ENCODE measurements at places on chromosomes 12 and 14. TPM values are rescaled to one million over a fixed set of nuclear protein-coding genes. Genes with fewer than 3 reads are reported as not detected.

- DNase-seq: no peak
Observed at GRCh38 chr14:95993768-95994592, 45.2 kb upstream of the C14orf132 start.

DNA sequence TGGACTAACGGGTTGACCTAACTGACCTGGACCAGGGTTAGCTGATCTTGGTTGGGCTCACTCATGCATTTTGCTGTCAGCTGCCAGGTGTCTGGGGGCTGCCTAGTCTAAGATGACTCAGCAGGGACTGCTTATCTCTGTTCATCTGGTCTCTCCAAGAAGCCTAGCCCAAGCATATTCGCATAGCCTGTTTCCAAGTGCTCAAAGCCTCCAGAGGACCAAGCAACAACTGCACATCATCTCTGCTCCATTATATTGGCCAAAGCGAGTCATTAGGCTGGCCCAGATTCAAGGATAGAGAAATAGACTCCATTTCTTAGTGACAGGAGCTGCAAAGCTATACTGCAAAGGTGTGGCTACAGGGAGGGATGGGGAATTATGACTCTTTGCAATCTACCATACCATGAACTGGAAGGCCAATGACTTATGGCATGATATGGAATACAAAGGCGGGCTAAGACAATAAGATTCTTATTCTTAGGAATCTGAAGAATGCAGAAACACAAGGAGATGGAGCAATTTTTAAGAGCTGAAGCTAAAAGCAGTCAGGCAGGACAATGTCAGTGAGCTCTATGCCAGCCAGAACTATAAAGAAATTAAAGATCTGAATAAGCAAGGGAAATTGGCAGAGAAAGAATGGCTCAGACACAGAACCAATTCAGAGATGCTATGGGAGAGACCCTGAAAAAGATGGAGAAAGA, 194.6 kb upstream of the FSCB start:
- DNase-seq: no peak

Gene TMEM229B
- total RNA-seq: 7.1 TPM

GRCh38 chr12:42325653-42326474, at the start of the genes PPHLN1 and ZCRB1:
Gene PPHLN1 (plus strand): TSS chr12:42326167. CDS start chr12:42335903, 9,736 bp downstream.
Gene ZCRB1 (minus strand): TSS chr12:42326094. CDS start chr12:42324102, 1,992 bp downstream.
- DNase-seq: peak; percentile 89

Gene LRRC10
- total RNA-seq: not detected

Gene PIWIL1
- total RNA-seq: not detected

DNA sequence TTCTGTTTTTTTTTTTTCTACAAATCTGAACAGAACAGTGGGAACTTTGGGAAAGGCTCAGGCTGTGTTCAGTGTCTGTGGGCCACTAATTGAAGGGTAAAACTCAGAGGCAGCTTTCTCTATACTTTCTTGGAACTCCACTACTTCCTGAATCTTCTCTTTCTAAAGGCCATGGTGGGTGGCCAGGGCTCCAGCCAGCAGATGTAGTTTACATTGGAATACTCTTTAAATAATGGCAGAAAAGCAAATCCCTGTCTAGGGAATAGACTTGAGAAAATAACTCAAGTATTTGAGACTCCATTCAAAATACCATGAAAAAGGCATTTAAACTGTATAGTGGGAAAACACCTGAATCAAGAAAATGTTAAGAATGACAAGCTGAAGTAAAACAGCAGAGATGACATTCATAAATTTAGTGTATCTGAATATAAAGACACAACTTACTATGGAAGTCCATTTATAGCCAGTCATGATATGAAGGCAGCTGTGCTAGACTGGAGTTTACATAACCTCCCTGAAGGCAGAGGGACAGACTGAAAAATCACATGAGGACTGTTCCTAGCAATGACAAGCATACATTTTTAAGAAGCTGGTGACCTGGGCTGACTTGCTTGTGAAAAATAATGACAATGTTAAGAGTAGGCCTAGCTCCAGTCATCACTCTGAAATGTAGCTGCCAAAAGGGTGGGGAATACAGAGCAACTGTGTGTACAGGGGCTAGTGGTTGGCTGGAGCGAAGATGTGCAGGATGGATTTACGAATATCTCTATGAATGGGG, 168.6 kb downstream of the STXBP6 start:
- no peak for DNase-seq

Gene PPP1R36
- total RNA-seq: 0.17 TPM

DNA sequence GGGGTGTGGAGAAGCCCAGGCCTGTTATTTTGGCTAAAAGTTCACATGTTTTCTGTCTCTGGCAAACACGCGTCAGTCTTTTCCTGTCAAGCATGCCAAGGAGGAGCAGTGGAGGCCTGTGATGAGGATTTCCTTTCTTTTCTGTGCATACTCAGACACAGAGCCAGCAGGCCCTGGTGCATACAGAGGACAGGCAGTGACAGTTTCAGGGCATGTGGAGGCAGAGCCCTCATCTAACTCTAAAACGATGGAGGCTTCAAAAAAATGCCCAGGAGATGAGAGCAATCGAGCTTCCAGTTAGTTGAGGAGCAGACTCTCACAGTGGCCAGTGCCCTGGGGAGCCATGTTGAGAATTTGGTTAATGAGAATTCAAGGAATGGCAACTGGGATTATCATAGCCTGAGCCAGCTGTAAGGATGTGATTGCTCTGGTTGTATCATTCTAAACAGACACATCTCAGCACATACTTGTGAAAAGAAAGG, 66.5 kb downstream of the TRAFD1 start:
- no peak for DNase-seq

Gene ARHGEF25
- 4.0 TPM for total RNA-seq

Gene ESRRB
- not detected for total RNA-seq

DNA sequence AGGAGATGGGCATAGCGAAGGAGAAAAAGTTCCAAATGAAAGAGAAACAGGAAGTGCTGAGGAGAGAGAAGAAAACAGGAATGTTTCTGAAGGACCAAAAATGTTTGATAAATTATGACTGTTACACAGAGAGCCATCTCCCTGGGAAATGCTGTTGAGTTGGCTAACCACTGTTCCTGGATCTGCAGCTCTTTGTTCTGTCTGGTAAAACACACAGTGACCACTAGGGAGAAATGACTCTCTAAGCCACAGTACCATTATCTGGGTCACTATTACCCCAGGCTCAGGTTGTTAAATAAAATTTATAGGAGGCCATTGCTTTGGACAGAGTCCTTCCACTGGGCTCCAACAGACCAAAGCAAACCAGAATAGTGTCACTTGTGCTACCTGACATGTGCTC, 219.3 kb downstream of the CRADD start:
- no peak for DNase-seq

Gene TPPP2
- not detected for total RNA-seq

GRCh38 chr14:76615331-76615730, 145.9 kb upstream of the VASH1 start:
- DNase-seq: no peak

Gene FAM90A1
- 0.36 TPM for total RNA-seq

DNA sequence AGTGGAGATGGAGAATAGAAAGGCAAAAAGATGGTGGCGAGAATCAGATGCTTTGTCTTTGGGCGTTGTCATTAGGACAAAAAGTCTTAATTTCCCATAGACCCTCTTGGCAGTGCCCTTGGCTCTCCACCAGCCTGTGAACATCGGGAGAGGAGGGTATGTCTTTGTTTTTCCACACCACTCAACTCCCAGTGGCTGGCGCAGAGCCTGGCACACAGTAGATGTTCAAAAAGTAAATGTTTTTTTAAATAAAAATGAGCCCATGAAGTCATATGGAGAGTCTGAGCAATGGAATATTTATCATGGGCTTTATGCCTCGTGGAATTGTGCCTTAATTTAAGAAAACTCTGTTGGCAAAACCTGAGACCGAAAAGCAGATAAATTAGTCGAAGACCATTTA, 90.4 kb downstream of the SRGAP1 start:
- DNase-seq: no peak

Gene CLEC4A
- total RNA-seq: 3.7 TPM

All from natural killer cell treated with Interleukin-12 subunit alpha and Interleukin-12 subunit beta and Interleukin-15 and Interleukin-18, amount 100 ng/mL, for 72 hours (primary cell).